ENCODE measurements at places on chromosomes 5 and 9.

- no peak for DNase-seq
Measured at GRCh38 chr5:100472091-100472490, 63.1 kb upstream of the FAM174A start.

- no peak for DNase-seq
Measured at GRCh38 chr9:136021872-136022681, 60.9 kb upstream of the UBAC1 start.

DNA sequence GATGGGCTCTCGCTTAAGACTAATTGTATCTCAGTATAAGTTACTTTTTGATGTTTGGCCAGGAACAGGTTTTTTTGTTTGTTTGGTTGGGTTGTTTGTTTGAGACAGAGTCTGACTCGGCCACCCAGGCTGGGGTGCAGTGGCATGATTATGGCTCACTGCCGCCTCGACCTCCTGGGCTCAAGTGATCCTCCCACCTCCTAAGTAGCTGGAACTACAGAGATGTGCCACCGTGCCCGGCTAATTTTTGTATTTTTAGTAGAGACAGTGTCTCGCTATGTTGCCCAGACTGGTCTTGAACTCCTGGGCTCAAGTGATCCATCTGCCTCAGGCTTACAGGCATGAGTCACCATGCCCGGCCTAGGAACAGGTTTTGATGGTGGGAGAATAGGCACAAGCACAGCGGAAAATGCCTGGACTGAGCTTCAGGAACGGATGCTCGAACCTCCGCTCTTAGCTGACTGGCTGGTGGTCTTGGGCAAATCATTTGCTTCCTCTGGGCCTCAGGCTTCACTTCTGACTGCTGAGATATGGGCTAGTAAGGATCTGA is 11.4 kb upstream of the SYNPO start:
- DNase-seq = no peak

GRCh38 chr5:34716986-34717385 is 60.9 kb downstream of the RAI14 start:
- no peak for DNase-seq

DNA sequence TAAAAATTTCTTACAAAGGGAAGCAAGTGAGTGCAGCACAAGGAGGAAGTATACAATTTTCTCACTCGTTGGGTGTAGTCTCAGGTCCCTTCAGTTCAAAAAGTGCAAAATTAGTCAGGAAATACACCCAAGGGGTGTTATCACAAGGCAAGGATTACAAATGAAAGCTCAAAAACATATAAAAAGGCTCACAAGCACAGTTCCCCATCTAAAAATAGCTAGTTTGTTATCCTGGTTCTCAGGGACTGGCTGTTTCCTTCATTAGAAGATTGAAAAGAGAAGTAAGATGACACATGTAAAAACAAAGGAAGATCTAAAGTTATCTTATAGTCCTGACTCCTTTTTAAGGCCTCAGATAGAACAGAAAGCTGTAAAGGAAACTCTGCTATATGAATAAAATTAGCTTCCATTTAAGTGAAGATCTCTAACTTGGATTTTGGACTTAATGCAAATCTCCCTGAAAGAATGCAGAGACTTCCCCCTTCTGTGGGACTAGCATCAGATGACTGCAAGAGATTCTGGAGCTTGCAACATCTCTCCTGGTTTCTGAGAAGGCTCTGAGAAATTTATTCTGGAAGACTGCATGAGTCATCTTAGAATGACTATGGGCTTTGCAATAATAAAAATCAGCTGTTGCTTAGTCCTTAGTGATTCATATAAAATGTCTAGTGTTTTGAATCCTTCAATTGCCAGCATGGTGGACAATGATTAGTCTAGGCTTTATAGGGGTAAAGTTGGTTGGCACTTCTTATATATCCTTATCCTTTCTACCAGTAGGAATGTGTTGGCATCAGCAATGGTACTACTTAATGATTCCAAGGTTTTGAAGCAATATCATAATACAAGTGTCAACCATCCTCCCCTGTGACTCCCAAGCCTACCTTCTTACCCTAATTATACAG is 25.4 kb downstream of the DAB2 start:
- DNase-seq = no peak

DNA sequence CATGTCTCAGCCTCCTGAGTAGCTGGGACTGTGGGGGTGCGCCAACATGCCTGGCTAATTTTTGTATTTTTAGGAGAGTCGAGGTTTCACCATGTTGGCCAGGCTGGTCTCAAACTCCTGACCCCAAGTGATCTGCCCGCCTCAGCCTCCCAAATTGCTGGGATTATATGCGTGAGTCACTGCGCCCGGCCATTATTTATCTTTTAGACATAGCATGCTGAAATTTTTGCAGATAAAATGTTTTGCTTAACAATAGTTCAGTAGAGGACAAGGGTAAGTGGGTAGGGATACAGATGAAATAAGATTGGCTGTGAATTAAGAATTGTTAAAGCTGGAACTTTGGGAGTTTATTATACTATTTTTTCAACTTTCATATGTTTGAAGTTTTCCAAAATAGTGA is 150.8 kb upstream of the GRHPR start:
- no peak for DNase-seq

DNA sequence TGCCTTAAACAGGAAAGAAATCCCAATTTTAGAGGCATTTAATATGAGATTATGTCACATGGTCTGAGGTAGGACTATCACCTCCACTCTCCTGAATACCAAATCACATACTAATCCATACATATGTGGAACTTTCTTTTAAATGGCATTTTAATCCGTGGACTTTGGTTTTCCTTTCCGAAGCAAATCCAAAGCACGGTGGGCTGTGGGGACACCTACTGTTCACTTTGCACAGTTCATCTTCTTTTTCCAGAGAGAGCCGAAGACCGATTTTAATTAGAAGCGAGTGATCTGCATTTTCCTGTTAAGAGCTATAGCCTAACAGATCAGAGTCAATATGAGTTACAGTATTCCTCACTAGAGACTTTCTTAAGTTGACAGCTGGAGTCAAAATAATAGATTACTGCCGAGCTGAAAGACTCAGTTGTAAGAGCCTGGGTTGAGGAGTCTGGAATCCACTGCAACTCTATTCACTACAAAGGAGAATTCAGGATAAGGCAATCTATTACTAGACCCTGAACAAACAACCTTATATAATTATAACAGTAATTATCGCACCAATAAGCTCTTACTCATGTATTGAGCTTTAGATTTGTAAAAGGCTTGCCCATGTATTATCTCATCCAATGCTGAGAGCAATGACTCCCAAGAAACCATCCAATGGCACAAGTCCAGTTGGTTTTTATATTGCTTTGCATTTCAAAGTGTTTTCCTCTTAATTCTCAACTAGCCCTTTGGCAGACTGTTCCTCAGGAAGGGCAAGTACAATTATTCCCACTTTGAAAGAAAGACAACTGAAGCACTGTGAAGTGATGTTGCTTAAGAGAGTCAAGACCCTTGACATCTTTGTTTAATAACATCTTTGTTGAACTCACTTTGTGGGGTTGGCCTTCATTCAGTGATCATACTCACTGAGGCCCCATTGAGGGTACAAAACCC is 144.7 kb downstream of the TRPM6 start:
- no peak for DNase-seq

DNA sequence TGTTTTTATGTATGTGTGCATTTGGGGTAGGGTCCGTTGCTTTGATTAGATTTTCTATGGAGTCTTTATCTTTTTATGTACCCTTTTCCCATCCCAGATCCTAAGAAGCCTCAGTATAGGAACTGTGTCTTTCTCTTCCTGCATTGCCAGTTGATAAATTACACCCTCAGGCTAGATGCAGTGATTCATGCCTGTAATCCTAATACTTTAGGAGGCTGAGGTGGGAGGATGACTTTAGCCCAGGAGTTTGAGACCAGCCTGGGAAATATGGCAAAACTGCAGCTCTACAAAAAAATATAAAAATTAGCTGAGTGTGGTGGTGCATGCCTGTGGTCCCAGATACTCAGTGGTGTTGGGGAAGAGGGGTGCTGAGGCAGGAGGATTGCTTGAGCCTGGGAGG is 40.2 kb downstream of the NLN start:
- no peak for DNase-seq

DNA sequence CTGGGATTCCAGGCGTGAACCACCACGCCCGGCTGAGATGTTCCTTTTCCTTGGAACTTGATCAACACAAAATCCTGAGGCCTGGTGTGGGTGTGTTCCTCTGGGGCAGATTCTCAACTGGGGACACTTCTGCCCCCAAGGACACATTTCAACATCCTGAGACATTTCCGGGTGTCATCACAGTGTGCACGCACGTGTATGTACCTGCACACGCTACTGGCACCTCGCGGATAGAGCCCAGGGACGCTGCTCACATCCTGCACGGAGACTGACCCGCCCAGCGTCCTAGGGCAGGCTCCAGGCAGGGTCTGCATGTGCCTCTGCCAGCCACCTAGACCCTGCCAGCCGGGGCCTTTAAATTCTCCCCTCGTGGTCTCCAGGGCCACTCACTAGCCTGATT is 8.0 kb downstream of the SAPCD2 start:
- DNase-seq = no peak

DNA sequence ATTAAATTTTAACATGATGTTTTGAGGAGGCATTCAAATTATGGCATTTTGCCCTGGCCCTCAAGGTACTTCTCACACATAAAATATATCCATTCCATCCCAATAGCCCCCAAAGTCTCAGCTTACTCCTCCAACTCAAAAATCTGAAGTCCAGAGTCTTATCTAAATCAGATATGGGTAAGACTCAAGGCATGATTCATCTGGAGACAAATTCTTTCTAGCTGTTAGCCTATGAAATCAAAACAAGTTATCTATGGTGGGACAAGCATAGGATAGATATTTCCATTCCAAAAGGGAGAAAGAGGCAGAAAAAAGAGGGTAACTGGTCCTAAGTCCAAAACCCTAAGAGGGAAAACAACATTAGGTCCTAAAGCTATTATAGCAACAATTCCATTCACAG is 408.4 kb downstream of the ZNF608 start:
- DNase-seq = no peak

DNA sequence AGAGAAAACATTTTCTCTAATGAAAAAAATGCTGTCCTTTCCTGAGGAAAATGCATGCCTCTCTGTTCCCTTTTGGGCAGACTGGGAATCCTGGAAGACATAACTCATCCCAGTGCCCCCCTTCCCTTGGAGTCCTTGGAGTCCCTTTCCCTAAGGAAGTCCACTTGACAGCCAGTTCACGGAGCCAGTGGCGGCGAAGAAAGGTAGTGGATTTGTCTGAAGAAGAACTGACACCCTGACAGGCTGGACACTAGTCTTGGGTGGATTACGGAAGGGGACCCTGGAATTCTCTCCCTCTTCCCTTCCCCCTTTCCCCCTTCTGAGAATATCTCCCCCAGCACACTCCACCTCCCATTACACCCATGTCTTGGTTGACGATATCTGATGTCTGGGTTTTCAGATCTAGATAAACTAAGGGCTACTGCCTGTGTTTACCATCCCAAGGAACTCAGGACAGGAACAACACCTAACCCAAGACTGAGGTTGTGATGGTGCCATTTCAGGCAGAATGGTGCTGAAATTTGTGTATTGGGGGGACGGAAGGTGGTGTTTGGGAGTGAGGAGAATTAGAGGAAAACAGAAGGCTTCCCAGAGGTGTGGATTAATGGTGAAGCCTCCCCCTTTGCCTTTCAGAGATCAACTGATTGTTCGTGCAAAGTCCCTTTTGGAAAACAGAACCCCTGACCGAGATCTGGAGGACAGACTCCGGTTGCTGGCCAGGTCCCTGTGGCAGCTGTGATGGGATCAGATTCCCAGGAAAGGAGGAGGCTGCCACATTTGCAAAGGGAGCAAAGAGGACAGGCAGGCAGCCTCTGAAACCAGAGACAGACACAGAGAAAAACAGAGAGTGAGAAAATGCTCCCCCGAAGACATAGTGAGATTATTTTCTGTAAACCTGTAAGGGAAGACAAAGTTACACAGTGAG is 704 bp downstream of the SPARC start:
- no peak for DNase-seq

GRCh38 chr5:131794586-131794985 is 2.2 kb downstream of the FNIP1 start:
- no peak for DNase-seq

- DNase-seq = no peak
Measured at GRCh38 chr5:88380332-88380731, 111.7 kb upstream of the TMEM161B start.

GRCh38 chr9:72352911-72353388 is 12.1 kb downstream of the ZFAND5 start:
- no peak for DNase-seq

DNA sequence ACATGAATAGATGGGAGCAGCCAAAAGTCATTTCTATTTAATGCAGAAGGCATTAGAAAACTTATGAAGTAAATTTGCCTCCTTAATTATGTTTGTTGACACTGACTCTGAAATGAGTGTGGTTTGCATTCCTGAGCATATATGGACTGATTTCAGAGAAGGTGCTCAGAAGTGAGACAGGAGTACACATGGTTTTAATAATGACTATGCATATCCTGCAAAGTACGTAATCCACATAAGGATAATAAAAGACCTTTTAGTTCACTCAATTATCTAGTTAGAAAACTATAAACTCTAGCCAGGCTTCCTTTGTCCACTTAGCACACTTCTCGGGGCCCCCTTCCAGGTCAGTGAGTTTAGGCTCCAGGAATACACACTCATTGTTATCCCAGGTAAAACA is 75.7 kb upstream of the SNX2 start:
- no peak for DNase-seq

DNA sequence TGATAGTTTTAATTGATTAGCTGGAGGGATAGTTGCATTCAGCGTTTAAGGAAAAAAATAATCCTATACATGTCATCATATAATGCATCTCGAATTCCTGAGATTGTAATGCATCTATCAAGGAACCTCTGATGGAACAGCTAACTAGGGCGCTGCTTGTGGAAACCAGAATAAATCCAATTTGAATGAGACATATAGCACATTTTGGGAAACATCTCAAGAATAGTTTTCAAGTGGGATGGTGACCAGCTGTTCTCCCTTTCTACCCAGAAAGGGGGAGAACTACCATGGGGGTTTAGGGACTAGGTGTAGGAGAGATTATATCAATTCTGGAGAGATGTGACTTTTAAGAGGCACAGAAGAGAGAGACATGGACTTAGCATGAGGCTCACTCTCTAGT is 319.3 kb upstream of the BRINP1 start:
- DNase-seq = no peak

- DNase-seq = no peak
Measured at GRCh38 chr9:36764364-36765076, 191.8 kb downstream of the MELK start.

DNA sequence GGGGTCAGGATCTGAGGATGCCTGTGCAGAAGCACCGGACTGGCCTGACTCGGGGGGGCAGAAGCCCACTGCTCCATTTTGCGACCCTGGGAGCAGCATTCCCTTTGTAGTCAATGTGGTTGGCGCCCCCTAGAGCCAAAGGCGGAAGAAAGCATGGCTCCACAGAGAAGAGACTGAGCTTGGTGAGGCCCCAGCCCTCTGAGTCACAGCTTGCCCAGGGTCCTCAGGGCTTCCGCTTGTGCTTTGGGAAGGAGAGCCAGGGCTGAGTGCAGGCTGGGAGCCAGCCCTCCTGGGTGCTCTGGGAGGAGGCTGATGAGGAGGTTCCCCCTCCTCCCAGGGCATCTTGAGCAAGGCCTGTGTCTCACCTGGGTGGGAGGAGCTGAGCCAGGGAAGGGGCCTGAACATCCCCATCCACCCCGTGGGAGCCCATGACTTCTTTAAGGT is 5.5 kb upstream of the AQP3 start:
- no peak for DNase-seq
